ENCODE measurements at places on chromosomes 1 and 21.

DNA sequence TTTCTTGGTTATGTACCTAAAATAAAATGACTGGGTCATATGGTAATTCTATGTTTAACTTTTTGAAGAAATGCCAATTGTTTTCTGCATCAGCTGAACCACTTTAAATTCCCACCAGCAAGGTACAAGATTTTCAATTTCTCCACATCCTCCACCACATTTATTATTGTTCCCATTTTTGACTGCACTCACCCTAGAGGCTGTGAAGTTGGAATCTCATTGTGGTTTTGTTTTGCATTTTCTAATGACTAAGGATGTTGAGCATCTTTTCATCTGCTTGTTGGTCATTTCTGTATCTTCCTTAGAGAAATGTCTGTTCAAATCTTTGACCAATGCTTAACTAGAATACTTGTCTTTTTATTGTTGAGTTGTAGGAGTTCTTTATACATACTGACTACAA lies 72.5 kb downstream of the ASTN1 start:
- no peak for DNase-seq

DNA sequence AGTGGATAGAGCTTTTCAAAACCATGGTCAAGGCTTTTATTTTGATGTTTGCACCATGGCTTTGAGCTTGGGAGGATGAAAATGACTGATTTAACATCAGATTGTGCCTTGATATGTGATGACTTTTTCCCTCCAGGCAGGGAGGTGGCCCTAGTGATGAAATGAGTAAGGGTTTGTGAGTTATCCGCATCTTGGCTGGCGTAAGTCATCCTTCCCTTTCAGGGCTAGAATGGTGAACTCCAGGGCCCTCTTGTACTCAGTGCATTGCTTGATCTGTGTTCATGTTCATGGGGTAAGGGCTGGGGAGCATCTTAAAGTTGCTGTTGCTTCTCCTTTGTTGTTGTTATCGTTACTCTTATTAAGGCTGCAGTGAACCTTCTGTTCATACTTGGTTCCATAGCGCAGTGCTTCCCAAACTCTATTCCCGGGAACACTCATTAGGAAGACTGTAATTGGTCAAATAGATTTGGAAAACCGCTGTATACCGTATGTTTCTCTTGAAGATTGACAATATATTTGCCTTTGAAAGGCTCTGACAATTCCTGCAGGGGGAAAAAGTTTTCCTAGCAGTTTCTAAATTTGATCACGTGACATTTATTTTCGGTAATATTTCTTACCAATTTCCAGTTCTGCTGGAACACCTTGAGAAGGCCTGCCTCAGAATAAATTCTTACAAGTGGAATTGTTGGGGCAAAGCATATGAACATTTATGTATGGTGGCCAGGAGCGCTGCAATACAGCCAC lies 23.1 kb downstream of the GPR137B start:
- DNase-seq = no peak

GRCh38 chr1:189697113-189697512 lies 780.6 kb downstream of the BRINP3 start:
- no peak for DNase-seq

DNA sequence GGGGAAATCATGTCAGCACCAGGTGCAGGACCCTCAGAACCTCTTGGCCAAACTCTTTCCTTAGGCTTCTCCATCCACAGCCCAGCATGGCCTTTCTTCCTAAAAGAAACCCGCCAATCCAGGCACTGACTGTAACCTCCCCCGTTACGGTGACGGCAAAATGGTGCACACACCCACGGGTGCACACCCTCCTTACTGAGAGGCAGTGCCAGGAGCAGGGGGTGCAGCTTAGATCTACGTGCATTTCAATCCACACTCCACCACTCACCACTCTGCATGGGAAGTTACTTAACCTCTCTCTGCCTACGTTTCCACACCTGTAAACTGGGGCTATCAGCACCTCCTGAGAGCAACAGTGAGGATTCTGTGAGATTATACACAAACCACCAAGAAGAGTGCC lies 31.0 kb downstream of the SUSD4 start:
- DNase-seq = no peak

- peak; percentile 86 for DNase-seq
These were observed 2.1 kb upstream of the PFKL start for GRCh38 chr21:44297525-44298290.

- DNase-seq = no peak
These were observed 639.7 kb upstream of the USP24 start for GRCh38 chr1:55854911-55855310.

DNA sequence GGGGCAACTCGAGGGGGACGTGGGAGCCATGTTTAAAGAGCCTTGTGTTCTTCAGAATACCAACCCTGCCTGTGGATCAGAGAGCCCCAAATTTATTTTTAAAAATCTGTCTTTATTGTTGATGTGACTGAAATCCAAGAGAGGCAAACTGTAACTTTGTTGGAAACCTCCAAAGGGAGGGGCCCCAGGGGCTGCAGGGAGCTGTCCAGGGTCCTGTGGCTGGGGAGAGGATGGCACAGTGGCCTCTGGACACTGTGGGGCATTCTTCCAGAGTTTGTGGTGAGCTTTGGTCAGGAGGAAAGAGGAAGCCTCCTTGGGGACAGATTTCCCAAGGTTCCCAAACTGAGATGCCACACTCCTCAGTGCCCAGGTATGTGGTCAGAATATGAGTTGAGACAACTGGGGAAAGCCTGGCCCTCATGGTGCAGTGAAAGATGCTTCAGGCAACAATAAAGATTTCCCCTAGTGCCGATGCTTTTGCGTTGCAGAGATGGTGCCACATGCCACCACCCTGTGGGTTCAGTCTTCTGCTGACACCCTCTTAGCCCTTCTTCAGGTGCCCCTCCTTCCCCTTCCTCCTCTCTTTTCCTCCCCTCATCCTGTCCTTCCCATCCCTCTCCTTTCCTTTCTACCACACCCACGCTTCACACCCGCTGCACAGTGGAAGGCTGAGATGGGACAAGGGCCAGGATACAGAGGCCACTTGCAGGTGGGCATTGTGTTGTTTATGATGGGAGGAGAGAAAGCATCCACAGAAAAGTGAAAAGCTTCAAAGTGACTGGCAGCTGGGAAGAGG lies 122.1 kb downstream of the UCK2 start:
- DNase-seq = no peak

GRCh38 chr1:36793452-36793851 lies 240.9 kb downstream of the GRIK3 start:
- DNase-seq = no peak

GRCh38 chr1:197481101-197481500 lies 213.0 kb downstream of the CRB1 start:
- no peak for DNase-seq

GRCh38 chr1:88104236-88104635 lies 579.8 kb upstream of the PKN2 start:
- no peak for DNase-seq

- no peak for DNase-seq
These were observed 5.9 kb upstream of the CDC14A start for GRCh38 chr1:100346387-100346786.

GRCh38 chr21:17784180-17784598 lies 35.0 kb downstream of the C21orf91 start:
- no peak for DNase-seq

DNA sequence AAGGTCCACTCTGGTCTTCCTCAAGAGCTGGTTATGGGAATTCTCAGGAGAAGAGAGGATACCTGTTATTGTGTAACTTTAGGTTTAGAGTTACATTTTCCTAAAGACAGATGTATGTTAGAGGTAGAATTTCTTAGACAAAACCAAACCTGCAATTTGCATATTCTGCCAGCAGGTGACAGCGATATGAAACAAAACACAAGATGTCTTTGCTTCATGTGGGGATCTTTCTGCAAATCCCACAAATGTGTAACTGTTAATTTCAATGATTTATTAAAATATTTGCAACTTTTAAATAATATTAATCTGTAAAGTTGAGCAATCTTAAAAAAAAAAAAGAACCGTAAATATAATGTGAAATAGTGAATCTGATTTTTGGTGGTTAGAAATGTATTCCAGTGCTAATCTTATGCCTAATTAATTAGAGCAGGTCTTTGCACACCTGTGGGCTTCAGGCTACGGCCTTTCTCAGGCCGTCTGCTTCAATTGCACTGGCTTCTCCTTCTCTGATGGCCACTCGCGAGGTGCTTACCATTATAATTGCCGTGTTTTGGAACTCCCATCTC lies 33.4 kb downstream of the FAM78B start:
- DNase-seq = no peak

- DNase-seq = no peak
These were observed 82.5 kb downstream of the EDEM3 start for GRCh38 chr1:184672013-184672726.

DNA sequence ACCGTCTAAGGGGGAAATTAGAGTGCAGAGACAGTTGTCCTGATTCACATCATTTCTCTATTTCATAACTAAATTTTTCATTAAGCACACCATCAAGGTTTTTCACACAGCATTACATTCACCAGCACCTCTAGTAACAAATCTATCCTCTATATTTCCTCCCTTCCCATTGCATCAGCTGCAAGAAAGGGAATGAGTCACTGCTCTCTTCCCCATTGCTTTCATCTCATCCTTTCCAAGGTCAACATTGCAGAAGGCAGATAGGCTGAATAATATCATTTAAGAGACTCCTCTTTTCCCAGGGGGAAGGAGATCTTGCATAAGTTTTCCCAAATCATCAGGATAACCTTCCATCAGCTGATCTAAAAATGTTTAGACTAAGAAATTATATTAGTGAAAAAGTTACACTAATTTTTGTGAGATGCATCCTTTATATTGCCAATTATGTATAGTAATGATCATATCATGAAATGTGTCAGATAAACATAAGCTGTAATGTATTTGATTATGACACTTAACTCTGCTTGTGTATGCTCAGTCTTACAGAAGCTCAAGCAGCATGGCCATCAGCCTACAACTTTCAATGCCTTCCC lies 4.3 kb downstream of the INTS7 start:
- DNase-seq = no peak

DNA sequence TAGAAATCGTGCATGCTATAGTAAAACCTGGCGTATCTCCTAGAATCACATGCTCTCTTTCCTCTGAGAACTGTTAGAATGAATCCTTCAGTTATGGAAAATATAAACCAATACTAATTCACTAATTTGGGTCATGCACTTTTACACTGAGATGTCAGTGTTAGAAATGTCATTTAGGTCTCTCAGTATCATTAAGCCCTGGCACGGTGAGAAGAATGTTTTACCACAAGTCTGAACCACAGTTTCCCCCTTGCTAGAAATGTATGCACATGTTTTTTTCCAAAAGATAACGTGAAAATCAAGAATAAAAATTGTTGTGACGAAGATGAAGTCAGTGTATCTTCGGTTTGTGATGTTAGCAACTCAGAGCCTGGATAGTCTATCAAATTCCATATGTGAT lies 1062.7 kb upstream of the NCAM2 start:
- no peak for DNase-seq

GRCh38 chr1:175797576-175797975 lies 54.2 kb upstream of the TNR start:
- no peak for DNase-seq

GRCh38 chr1:60101516-60101915 lies 27.9 kb upstream of the C1orf87 start:
- no peak for DNase-seq

DNA sequence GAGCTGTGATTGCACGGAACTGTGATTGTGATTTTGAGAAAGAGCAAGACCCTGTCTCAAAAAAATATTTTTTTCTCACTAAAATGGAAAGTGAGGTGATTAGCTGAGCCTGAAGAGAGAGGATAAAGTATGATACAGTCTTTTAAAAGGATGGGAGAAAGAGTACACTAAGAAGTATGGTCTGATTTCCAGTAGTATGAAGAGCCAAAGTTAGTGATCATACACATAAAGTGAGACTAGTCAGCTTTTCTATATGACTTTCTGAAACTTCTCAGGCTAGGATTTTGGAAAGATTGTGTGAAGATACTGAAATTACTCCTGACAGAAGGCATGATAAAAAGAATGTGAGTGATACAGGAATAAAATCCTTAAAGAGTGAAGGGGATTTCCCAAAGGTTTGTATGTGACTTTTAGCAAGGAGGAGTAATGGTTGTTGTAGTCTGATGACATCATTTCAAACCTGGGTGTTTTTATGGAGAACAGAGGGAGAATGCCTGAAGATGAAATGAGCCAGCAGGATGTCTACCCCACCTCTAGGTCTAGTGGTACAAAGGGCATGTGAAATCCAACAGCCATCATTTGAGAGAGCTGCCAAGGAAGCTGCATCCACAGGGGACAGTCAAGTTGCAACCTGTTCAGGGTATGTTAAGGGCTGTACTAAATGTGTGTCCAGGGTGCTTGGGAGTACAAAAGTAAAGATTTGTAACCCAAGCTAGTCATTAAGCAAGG lies 157.7 kb downstream of the PIK3R3 start:
- no peak for DNase-seq

GRCh38 chr21:44399151-44399954 lies 45.9 kb downstream of the TRPM2 start:
- DNase-seq = no peak

DNA sequence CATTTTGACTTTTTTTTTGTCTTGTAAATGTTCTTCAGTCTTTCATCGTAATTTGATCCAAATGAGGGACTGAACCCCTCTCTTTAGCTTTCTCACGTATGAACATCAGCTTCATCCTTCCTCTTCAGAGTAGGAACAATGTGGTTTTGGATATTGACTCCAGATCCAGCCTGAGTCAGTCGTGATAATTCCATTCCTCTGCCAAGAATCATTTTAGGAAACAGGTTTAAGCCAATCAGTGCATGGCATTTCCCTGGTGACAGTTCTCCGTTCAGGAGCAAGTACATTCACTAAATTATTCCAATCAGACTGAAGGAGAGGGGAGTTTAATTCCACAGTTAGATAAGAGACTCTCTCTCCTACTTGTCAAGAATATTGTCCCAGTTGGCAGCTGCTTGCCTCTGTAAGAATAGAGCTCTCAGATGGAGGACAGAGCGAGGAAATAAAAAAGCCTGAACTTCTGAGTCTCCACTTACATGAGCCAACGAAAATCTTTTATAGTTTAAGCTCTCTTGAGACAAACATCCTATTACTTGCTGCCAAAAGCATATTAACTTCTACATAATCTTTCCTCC lies 18.6 kb downstream of the RHOU start:
- no peak for DNase-seq

- no peak for DNase-seq
These were observed 9.3 kb upstream of the LORICRIN start for GRCh38 chr1:153250166-153250565.

DNA sequence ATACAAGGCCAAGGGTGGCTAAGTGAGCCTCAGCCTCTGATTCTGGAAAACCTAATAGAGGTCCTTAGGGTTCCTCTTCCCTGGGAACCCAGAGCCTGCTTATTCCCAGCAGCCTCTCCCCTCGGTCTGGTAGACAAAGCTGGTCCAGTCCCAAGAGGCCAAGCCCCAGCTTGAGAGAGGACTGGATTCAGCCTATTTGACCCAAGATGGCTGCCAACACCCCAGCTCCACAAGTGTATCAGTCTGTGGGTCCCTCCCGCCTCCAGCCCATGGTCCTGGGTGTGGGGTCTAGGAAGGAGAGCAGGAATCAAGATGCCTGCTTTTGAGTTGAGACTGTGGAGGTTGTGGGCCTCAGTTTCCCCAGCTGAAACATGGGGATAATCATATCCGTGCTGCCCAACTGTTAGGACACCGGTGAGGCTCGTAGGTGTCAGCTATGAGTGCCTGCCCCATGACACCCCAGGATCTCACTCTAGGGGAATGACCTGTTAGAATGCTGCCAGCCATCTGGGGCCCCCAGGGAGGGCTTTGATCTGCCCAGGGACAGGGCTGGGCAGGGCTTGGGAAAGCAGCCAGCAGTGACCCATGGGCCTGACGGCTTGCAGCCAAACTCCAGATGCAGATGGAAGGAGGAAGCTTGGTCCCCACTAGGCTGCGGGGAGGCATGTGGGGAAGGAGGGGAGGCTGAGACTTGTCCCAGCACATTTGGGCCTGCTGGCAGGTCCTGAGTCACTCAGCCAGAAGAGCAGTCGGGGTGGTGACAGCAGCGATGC lies 45.4 kb downstream of the NUAK2 start:
- no peak for DNase-seq
